Myocyte (in vitro differentiated cells): ENCODE measurements at places on chromosomes 1 and 21. TPM values are rescaled to one million over a fixed set of nuclear protein-coding genes. Genes with fewer than 3 reads are reported as not detected.

DNA sequence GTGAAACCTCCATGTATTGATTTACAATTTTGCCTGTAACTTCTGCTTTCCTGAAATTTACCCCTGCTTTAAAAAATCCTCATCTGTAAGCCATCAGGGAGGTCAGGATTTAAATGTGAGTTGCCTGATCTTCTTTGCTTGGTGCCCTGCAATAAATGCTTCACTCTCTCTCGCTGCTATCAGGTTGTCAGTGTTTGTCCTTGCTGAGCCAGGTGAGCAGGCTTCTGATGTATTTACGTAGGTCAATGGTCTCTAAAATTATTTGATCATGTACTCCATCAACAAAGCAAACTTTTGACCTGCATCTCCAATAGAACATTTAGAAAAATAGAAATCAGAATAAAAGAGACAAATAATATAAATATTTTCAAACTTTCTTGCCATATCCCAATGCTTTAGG is 453.4 kb downstream of the DPYD start:
- no peak for DNase-seq

DNA sequence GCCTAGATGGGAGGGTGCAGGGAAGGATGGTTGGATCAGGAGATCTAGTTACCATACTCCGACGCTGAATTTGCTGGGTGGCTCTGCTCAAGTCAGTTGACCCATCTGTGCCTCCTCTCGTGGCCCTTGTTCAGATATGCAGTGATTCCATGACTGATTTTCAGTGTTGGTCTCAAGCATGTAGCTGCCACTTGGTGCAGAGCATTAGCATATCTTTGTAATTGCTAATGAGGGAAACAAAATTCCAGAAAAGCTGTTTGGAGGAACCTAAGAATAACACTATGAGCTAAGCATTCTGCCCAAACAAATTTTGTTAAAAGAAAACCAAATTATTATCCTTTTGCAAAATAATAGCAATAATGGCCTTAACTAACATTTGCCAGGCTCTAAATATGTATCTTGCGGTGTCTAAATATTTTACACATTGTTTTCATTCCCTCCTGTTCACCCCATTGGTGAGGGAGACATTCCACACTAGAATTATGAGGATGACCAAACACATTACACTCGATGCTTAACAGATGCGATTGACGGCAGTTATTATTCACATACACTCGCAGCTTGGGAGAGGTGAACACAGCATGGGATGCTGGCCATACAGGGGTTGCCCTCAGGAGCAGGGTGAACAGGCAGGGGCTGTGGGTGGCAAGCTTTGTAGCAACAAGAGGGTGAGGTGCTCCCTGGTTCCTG is 69.1 kb downstream of the KCNJ15 start:
- peak; percentile 71 for DNase-seq

- no peak for DNase-seq
These were observed 599.7 kb downstream of the KIF26B start for GRCh38 chr1:245754463-245754961.

DNA sequence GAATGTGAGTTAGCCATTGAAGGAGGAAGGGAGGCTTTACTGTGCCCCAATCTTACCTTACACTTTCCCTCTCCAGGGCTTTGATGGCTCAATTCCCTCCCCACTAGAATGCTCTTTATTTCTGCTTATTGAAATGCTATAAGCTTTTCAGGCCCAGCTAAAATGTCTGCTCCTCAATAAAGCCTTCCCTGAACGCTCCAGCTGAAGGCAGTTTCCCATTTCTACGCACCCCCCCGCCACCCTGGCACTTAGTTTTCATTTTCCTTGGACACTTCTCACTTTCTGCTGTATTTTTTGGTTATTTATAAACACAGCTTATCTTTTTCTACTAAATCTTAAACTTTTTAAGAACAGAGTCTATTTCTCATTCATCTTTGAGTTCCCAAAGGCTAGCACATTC is 7.1 kb upstream of the TMEM167B start:
- no peak for DNase-seq

The FASLG gene
- total RNA-seq: not detected in 2 replicates
